Stimulated activated CD4-positive, alpha-beta T cell treated with anti-CD3 and anti-CD28 coated beads, Interleukin-1b, Interleukin-23, amount 100 ng/mL, for 24 hours (primary cell): ENCODE measurements at places on chromosomes 6 and 20.

GRCh38 chr20:58702859-58703648 is 10.5 kb downstream of the NPEPL1 start:
- no peak for DNase-seq

- no peak for DNase-seq
Observed at GRCh38 chr6:19879663-19880062, 42.5 kb downstream of the ID4 start.

GRCh38 chr6:65098349-65098748 is 608.7 kb downstream of the EYS start:
- DNase-seq: no peak

- DNase-seq: no peak
Observed at GRCh38 chr6:132257561-132257960, 143.7 kb downstream of the MOXD1 start.

DNA sequence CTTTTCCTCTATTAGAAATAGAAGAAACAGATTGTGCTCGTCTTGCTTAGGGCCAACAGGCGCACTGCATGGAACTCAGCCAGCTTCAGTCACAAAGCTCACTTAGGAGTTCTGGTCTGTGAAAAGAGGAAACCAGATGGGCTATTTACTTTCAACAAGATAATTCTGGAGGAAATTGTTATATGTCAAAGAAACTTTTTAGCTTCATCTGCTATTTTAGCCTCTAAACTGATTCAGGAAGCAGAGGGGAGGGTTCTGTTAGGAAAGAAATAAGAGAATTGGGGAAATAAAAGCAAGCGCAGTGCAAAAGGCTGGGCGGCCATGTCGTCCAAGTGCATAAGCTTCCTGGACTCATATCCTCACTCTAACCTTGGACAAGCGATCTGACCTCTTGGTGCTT is 21.3 kb downstream of the PRKN start:
- DNase-seq: no peak

DNA sequence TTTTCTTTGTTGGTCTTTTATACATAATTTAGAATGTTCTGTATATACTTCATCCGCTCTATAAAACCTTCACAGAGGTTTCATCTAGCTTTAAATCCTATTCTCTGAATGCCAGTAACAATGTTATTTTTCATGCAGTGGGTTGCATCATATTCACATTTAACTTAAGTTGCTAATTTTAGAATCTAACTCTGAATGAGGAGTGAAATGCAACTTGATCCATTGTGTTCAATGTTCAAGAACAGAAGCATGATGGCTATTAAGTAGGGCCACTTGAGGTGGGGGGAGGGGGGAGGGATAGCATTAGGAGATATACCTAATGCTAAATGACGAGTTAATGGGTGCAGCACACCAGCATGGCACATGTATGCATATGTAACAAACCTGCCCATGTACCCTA is 224.5 kb downstream of the NKAIN2 start:
- no peak for DNase-seq

DNA sequence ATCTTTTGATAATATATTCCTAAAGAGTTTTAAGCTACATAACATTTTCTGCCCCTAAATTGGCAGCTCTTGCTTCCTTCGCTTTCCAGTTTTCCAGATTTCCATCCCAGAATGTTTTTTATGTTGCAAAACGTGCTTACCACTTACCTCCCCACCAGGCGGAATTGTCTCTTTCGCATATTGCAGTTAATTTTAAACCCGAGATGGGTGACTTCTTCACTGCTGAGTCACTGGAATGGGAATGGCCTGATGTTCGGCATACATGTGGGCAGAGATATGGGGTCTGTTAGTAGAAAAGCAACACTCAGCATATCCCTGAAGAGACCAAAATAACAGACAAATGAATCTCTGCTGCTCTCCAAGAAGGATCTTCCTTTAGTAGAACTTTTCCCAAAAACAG is 491.2 kb downstream of the PREX1 start:
- DNase-seq: no peak

DNA sequence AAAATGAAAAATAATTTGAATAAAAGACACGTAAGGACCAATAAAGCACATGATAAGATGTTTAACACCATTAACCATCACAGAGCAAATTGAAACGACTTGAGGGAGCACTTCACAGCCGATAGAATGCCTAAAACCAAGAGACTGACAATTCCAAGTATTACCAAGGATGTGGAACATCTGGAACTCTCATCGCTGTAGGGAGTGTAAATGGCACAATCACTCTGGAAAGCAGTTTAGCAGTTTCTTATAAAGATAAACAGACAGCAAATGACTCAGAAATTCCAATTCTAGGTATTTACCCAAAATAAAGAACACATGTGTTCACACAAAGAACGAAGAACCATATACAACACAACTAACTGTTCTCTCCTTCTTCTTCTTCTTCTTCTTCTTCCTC is 8.5 kb upstream of the UBD start:
- no peak for DNase-seq
